ENCODE measurements at places on chromosomes 7 and 10.

GRCh38 chr10:14570800-14571199, 203.9 kb downstream of the FAM107B start:
- H3K36me3 ChIP-seq: peaks cover 8% of the 10 kb centered on the region
- no peaks in the 10 kb centered on the region for H3K27me3 ChIP-seq
- no peak for DNase-seq
- H3K4me3 ChIP-seq: no peak overlapping the region

DNA sequence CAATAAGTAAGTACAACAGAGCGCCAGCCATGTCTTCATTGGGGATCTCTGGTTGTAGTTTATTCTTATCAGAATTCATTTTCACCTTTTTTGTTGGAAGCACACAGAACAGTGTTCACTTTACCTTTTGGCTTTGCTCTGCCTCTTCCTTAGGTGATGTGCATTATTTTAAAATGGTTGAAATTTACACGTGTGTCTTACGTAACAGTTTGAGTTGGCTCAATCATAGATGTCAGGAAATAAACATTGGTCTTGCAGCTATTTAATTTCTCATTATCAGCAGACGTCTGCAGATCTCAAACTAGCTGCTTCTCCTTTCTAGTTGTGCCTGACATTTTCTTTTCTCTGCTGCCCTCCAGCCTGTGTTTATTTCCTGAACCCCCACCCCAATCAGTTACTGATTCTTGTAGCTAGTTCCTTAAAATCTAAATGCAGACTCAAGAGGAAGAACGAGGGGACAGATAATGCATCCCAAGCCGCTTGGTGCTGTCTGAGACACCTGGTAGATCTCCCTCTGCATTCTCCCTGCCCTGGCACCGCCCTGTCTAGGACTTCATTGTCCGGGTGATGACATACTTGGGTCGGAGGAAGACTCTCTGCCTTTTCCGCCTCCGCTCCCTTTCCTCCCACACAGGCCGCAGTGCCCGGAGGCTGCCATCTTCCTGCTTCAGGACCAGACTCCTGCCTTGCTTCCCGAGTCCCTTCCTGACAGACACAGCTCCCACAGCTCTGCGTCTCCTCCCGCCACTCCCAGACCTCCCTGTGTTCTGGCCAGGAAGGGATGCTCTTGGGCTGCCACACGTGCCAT, 108.2 kb downstream of the ANKRD61 start:
- no peak for DNase-seq
- peaks cover 43% of the 10 kb centered on the region for H3K36me3 ChIP-seq
- H3K4me3 ChIP-seq: no peak overlapping the region
- H3K27ac ChIP-seq: no peak overlapping the region
- H3K4me1 ChIP-seq: no peaks in the 10 kb centered on the region
- H3K27me3 ChIP-seq: no peaks in the 10 kb centered on the region

DNA sequence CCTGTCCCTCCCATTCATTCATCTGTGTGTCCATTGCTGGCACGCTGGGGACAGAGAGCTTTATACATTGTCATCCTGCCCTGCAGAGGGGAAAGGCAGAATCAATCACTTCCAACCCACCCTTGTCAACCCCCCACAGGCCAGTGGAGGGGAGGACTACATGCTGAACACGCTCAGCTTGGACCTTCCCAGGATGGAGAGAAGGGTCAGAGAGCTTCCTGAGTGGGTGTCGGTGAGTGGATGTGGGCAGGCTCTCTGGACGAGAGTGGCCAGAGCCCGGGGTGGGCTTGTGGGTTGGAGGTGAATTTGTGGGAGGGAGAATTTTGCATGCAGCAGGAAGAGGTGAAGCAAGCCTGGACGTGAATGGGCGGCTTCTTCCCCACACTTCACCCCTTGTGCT, 93.9 kb downstream of the DNAJB6 start:
- no peak overlapping the region for H3K4me3 ChIP-seq
- no peak for DNase-seq
- no peaks in the 10 kb centered on the region for H3K27me3 ChIP-seq
- peaks cover 14% of the 10 kb centered on the region for H3K36me3 ChIP-seq
- no peak overlapping the region for H3K27ac ChIP-seq
- peaks cover 16% of the 10 kb centered on the region for H3K4me1 ChIP-seq

DNA sequence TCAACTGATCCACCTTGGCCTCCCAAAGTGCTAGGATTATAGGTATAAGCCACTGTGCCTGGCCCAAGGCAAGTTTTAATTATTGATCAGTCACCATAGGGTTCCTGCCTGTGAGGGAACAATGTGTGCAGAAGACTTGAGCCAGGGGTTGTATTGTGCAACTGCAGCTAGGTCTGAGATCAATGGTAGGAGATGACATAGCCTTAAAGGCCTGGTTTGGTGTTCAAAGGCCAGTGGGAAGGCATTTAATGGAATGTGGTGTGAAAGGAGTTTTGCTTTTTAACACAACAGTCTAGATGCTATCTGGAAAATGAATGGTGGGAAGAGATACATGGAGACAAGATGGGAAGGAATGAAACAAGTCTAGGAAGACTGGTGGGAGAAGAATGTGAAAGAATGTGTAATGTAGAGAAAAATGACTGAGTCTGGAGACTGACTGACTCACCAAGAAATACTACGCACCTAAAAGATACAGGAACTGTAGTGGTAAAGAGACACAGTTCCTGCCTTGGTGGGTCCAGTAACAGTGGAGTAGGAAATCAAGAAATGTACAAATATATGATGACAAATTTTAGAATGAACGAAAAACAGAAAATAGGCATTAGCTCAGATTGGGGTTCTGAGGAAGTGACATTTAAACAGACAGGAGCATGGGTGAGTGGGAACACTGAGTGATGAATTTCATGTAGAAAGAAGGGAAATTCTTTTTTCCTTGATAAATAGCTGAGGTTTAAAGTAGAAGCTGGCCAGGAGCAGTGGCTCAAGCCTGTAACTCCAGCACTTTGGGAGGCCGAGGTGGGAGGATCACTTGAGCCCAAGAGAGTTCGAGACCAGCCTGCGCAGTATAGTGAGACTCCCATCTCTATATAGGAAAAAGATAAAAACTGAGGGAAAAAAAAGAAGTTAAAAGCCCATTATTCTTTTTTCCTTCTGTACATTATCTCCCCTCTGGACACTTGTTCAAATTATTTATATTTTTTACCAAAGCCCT, 9.4 kb downstream of the HNRNPF start:
- H3K27ac ChIP-seq: no peak overlapping the region
- H3K27me3 ChIP-seq: no peaks in the 10 kb centered on the region
- peaks cover 14% of the 10 kb centered on the region for H3K36me3 ChIP-seq
- H3K4me3 ChIP-seq: no peak overlapping the region
- DNase-seq: no peak

GRCh38 chr10:79547973-79548372, 12.2 kb downstream of the SFTPA2 start:
- H3K4me1 ChIP-seq: no peaks in the 10 kb centered on the region
- DNase-seq: no peak
- H3K4me3 ChIP-seq: no peak overlapping the region
- H3K36me3 ChIP-seq: no peaks in the 10 kb centered on the region
- no peak overlapping the region for H3K27ac ChIP-seq
- no peaks in the 10 kb centered on the region for H3K27me3 ChIP-seq

GRCh38 chr10:6474871-6475270, 105.2 kb downstream of the PRKCQ start:
- H3K4me1 ChIP-seq: no peaks in the 10 kb centered on the region
- H3K4me3 ChIP-seq: no peak overlapping the region
- H3K36me3 ChIP-seq: no peaks in the 10 kb centered on the region
- no peak overlapping the region for H3K27ac ChIP-seq
- H3K27me3 ChIP-seq: no peaks in the 10 kb centered on the region
- no peak for DNase-seq

DNA sequence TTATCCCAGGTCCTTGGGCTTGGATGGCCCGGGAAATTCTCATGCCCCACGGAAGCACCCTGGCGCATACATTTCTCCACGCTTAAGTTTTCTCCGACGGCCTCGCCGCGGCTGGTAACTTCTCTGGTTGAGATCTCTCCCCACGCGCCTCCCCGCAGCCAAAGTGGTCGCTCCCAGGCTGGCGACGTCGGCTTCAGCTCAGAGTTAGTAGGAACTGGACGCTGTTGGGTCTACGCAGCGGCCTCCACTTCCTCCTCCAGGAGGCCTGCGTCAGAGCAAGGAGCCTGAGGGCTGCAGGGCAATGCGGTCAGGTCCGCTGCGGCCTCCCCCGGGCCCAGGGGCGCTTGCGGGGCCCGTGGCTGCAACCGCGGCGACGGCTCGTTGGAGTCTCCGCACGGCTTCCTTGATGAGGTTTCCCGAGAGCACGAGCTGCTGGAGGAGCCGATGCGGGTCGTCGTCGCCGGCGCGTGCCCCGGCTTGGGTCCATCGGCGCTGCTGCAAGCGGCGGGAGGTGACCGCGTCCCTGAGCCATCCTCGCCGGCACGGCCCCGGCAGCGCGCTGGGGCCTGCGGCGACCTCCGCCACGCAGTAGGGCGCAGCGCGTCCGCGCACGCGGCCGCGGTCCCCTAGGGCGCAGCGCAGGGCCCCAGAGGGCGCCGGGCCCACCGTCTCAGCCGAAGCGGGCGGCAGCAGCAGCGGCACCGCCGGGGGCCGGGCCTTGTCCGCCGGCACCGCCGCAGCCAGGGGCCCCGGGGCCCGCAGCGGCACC, 744 bp downstream of the FRAT2 start:
- no peak for DNase-seq
- H3K27ac ChIP-seq: no peak overlapping the region
- H3K4me1 ChIP-seq: peaks cover 31% of the 10 kb centered on the region
- H3K27me3 ChIP-seq: peaks cover 15% of the 10 kb centered on the region
- peaks cover 4% of the 10 kb centered on the region for H3K36me3 ChIP-seq

DNA sequence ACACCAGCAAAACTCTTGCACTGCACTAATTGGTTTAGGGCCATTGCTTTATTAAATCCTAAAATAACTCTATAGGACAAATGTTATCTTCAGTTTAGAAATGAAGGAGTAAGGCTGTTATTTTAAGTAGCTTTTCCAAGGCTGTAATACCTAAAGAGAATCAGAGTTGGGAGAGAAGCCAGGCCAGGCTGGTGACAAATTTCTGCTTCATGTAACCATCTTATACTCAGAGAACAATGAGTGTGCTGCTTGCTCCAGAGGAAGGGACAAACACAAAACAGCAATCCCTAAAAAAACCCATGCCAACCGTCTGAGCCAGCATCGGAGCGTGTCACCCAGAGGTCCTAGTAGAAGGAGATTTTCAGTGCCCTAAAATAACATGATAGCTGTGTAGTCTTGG, 49.7 kb upstream of the TARP start:
- no peaks in the 10 kb centered on the region for H3K4me1 ChIP-seq
- H3K4me3 ChIP-seq: no peak overlapping the region
- no peak overlapping the region for H3K27ac ChIP-seq

GRCh38 chr7:114155116-114156110, 236.6 kb upstream of the PPP1R3A start:
- DNase-seq: no peak
- H3K36me3 ChIP-seq: no peaks in the 10 kb centered on the region
- H3K4me3 ChIP-seq: no peak overlapping the region
- no peaks in the 10 kb centered on the region for H3K27me3 ChIP-seq
- no peak overlapping the region for H3K27ac ChIP-seq

- no peak overlapping the region for H3K27ac ChIP-seq
- DNase-seq: no peak
- H3K4me3 ChIP-seq: no peak overlapping the region
- no peaks in the 10 kb centered on the region for H3K4me1 ChIP-seq
- H3K27me3 ChIP-seq: no peaks in the 10 kb centered on the region
- no peaks in the 10 kb centered on the region for H3K36me3 ChIP-seq
Observed at GRCh38 chr10:127578961-127579305, 29.8 kb downstream of the NPS start.

DNA sequence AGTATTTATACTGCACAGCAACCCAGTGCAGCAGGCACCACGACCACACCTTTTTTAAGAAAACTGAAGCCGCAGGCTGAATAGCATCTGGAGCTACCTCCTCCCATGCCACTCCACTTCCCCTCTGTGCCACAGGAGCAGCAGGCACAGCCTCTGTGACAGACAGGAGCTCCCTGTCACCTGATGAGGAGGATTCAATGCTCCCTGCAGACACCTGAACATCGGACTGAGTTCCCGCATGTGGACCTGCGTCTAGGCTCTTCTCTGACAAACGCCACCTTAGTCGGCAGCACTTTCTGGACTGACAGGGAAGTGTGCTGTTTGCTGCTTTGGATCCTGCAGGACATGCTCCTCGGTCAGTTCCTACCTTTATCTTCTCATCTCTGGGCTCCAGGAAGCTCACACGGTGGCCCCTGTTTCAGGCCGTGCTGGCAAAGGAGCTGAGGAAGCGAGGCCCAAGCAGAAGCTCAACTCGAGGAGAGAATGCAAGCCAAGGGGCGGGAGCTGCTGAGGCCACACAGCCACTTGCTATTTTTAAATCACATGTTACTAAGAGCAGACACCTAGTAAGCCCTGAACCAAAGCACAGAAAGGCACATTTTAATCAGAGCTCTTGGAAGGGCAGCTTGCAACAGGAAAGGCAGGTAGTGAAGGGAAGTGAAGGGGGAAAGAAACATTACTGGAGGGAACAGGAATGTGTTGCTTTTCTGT, 56.6 kb downstream of the VOPP1 start:
- no peak overlapping the region for H3K27ac ChIP-seq
- DNase-seq: no peak
- peaks cover 32% of the 10 kb centered on the region for H3K36me3 ChIP-seq
- peaks cover 16% of the 10 kb centered on the region for H3K4me1 ChIP-seq

DNA sequence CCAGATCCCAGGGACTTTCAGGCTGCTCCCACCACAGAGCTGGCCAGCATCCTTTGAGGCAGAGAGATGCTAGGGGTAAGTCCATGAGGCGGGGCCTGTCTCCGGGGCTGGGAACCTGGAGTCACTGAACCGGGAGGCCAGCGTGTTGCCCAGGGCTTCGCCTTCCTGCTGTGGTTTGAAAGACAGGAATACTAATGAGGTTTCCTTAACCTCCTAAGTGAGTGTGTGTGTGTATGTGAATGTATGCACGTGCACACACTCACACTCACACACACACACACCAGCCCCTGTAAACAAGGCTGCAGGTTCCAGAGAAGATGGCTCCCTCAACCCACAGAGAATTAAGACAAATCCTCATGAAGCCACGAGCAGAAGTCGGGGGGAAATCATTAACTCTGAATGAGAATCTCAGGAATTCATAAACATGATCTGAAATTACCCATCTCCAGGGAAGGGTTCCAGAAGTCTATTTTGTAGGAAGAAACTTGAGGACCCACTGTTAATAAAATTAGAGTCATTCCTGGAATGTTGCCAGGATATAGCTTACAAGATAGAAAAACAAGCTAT, 20.3 kb upstream of the PFKP start:
- H3K27ac ChIP-seq: no peak overlapping the region
- H3K4me3 ChIP-seq: no peak overlapping the region
- H3K36me3 ChIP-seq: no peaks in the 10 kb centered on the region
- H3K4me1 ChIP-seq: peaks cover 20% of the 10 kb centered on the region

DNA sequence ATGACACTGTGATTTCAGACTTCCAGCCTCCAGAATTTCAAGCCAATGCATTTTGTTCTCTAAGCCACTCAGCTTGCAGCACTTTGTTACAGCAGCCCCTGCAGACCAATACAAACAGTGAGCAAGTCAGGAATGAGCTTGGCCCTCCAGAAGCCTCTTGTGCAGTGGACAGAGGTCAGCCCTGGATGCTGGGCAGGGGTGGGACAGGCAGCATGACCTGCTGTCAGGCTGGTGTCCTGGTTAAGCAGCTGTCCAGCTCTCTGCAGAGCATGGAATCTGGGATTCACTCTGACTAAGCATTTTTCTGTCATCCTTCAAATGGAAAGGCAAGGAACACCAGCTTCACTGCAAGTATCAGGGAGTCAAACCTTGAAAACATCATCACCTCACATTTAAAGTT, 85.5 kb upstream of the GDF10 start:
- no peak overlapping the region for H3K27ac ChIP-seq
- DNase-seq: no peak

- H3K4me3 ChIP-seq: no peak overlapping the region
- H3K27me3 ChIP-seq: no peaks in the 10 kb centered on the region
- H3K27ac ChIP-seq: no peak overlapping the region
Observed at GRCh38 chr10:909831-910230, 21.7 kb downstream of the LARP4B start.
